ENCODE measurements at places on chromosomes 3 and 15.

- no peak for DNase-seq
Measured at GRCh38 chr15:57607570-57608000, 15.9 kb downstream of the MYZAP start.

GRCh38 chr3:115982629-115983028, 359.3 kb downstream of the GAP43 start:
- DNase-seq = no peak

DNA sequence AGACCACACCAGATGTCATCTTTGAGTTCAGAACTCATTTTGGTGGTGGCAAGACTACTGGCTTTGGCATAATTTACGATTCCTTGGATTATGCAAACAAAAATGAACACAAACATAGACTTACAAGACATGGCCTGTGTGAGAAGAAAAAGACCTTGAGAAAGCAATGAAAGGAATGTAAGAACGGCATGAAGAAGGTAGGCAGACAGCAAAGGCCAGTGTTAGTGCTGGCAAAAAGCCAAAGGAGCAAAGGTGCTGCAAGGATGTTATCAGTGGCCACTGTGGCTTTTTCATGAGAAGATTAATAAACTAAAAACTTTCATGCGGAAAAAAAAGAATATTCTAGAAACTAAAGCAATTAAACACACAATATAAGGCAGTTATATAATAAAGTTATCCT, 21.9 kb downstream of the AAGAB start:
- no peak for DNase-seq

DNA sequence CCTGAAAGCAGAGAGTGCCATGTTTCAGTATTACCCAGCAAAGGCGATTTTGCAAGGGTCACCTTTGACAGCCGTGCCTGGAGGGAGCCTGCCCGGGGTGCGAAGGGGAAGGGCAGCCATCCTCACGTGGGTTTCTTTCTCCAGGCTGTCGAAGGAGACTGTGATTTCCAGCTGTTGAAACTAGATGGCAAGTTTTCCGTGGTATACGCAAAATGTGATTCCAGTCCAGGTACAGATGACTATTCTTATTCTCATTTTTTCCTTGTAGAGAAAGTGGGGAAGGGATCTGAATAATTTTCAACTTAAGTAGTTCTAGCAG, 3.4 kb downstream of the AHSG start:
- no peak for DNase-seq

DNA sequence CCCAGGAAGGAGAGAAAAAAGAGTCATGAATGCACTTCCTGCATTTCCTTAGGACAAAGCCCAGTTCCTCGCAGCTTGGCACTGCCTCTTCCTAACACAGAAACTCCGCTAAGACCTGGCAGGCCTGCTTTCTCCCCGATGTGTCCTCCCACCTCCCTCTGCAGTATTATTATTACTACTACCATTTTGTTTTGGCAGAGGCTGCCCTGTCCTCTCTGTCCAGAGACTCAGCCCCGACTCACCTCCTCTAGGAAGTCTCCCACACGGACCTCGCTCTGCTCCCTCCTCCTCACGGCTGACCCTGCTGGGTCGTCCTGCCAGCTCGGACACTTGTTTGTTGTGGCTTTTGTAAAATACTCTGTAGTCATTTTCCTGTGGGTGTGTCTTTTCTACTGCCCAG, 107.2 kb upstream of the HACD2 start:
- no peak for DNase-seq

GRCh38 chr3:135851201-135852081, 114.1 kb upstream of the PPP2R3A start:
- no peak for DNase-seq

DNA sequence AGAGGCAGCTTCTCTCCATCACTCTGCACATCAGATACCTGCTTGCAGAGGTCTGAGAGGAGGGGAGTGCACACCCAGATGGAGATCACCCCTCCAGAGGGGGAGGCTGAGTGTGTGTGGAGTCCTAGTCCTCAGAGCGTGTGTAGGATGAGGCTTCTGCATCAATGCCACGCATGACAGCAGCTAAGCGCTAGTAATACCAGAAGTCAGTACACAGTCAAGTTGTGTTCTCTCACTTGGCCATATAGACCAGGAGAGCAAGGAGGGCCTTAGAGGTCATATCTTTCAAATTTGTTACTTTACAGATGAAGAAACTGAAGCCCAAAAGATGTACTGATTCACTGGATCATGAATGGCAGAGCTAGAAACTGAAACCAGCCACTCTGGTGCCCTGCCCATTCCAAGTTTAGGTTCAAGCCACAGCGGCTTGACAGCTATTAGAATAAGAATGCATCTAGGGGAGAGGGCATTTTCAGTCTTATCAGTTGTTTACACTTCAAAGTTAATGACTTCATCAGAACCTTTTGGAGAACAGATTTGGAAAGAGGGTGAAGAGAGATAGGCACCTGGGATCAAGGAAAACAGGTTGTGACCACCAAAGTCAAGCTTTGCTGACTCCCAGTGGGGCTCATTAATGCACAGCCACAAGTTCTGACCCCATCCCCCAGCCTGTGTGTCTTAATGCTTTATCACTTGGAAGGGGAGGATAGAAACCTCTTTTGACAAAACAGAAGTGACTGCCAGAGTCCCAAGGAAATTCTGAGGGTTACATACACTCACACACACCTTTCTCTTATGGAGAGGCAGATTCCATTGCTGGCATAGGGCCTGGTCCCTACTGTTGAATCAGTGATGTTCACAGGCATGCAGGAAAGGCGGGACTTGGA, 310.3 kb downstream of the CHST2 start:
- no peak for DNase-seq

DNA sequence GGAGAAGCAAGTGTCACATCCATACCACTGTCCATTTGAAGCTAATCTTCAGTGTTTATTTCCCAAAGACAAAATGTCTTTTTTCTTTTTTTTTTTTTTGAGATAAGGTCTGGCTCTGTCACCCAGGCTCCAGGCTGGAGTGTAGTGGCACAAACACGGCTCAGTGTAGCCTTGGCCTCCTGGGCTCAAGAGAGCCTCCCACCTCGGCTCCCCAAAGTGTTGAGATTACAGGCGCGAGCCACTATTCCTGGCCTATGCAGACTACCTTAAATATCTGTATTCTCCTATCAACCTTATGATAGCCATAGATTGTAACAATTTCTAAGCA, 27.7 kb upstream of the VPS33B start:
- no peak for DNase-seq

- DNase-seq = no peak
Measured at GRCh38 chr3:101074518-101074917, 81.3 kb upstream of the ABI3BP start.

DNA sequence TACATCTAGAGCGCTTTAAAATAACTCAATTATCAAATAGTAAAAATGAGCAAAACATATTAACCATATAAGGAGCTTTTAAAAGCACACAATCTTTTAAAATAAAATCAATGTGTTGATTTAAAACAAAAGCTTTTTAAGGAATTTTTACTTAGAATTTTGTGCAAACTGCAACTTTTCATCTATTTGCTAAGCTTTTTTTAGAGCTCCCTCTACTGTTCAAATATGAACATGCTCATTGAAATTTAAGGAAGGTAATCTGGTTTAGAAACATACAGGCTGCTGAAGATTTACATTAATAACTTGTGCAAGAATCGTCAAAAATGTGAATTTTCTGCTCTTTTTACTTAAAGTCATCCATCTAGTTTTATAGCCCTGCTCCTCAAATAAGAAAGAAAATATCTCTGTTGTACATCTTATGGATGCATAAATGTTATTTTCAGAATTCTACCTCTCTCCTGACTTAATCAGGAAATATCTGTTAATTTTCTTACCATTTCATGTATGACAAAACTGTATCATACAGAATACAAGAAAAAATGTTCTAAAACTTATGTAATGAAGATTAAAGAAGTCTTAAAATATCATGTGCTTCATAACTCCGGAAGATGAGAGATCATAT, 469.4 kb upstream of the ROBO2 start:
- DNase-seq = no peak

DNA sequence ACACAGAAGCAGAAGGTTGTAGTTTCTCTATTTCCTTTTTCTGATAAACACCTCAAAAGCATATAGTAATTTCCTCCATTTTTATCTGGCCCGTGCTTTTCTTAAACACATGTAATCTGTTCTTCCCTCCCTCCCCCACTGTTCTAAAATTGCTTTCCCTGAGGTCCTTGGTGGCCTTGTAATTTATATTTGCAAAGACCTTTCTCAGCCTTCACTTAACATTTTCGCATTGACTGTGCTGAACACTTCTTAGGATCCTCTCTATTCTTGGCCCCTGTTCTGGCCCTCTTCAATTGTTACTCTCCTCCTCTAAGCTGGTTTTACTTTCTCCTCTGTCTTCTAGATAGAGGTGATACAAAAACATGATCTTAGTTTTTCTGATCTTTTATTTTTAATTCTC, 28.3 kb downstream of the GAP43 start:
- DNase-seq = no peak

GRCh38 chr3:170809007-170809974, 60.7 kb downstream of the RPL22L1 start:
- peak; percentile 53 for DNase-seq

GRCh38 chr3:9754678-9755077, 4.9 kb downstream of the OGG1 start:
- DNase-seq = no peak

- no peak for DNase-seq
Measured at GRCh38 chr15:50247819-50248655, 17.5 kb downstream of the HDC start.

- DNase-seq = no peak
Measured at GRCh38 chr3:31968927-31969418, 12.1 kb downstream of the OSBPL10 start.

DNA sequence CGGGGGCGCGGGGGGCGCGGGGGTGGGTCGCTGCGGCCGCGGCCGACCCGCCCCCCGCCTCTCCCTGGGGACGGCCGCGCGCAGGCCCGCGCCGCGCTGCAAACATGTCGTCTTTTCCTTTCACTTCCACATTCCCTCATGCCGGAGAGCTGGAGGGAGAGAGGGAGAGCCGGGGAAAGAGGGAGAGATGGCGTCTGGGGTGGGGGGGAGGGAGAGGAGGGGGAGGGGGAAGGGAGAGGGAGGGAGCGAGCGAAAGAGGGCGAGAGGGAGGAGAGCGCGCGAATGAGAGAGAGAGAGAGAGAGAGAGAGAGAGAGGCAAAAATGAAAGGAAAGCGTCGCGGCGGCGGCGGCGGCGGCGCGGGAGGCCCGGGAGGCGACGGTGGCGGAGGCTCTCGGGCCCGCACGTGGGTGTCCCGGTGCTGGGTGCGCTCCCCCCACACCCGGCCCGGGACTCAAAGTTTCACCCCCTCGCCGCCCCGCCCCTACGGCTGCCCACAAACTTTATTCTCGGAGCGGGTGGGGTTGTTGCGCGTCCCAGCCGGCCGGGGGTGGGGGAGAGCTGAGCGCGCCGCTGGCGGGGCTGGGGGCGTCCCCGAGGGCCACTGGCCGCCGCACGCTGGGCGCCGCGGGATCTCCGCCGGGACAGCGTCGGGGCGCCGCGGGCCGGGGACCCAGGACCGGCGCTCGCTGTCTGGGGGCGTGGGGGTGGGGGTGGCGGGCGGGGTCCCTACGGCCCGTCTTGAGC, 731 bp downstream of the ZNF710 start:
- DNase-seq = peak; percentile 38

DNA sequence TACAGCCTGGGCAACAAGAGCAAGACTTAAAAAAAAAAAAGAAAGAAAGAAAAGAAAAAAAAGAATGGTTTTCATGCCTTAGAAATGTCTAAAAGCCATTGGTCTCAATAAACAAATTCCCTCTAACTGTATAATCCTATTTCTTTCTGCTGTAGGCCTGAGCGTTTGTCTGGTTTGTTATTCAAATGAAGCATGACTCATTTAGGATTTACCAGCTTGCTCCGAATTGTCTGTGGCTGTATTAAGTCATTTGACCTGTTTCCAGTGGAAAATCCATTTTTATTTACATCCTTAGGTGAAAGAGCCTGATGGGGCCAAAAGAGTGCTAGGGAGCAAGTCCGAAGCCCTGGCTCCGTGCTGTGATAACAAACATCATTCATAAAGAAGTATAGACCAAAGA, 73.8 kb downstream of the BDH1 start:
- DNase-seq = no peak

DNA sequence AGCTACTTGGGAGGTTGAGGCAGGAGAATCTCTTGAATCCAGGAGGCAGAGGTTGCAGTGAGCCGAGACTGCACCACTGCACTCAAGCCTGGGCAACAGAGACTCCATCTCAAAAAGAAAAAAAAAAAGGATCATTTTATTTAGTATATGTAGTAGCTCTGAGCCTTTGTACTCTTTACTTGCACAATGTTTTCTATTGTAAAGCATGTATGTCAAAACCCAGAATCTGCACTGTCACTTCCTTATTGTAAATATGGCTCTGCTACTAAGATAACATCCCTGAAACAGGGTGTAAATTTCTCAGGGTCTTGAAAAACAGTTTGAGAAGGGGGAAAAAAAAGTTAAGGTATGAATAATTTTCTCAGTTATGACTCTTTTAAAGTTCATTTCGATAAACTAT, 35.1 kb downstream of the SLMAP start:
- no peak for DNase-seq

DNA sequence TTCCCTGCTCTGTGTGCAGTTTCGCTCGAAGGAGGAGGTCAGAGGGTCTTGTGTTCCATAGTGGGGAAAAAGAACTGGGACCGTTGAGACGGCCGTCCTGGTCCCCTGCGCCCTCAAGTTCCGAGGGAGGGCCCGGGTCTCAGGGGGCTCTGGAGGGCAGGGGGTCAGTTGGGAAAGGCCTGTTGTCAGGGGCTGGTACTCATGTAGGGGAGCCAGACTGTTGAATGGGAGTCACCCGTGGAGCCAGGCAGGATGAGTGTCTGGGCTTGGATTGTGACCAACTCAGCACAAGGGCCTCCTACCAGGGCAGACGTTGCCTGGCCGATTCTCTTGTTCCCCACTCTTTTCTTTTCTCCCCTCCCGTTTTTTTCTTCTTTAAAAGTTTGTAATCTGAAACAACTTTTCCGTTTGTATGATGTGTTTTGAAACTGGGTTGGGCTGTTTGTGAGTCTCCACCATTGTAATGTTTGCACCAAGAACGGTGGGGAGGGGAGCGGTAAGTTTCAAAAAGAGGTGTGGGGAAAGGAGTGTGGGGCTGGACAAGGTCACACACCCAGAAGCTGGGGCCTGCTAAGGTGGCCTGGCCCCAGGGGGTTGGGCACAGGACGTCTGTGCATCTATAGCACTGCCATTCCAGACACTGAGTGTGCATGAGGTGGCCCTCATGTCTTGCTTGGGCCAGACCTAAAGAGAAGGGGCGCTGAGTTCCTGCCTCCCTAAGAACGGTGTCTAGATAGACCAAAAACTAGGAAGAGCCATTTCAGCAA, 1.1 kb downstream of the CMTM7 start:
- no peak for DNase-seq

DNA sequence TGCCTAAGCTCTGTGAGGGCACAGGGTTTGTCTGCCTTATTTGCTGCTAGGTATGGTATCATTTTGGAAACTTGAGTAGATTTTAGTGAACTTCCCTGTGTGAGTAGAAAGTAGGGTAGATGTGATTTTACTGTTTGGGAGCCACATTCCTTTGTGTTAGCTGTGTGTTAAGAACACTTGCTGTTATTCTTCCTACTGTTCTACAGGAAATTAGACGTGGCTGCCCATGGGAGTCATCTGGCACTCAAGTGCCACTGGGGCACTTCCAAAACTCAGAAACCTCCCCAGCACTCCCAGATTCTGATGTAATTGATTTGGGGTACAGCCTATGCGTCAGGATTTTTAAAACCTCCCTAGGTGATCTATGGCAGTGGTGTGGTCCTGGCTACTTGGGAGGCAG, 369.9 kb upstream of the C2CD4B start:
- DNase-seq = no peak

All from NCI-H345 (cell line).